Fibroblast of mammary gland (primary cell): ENCODE measurements at places on chromosomes 2 and 18.

GRCh38 chr2:25418944-25419677 is 77.4 kb upstream of the DNMT3A start:
- DNase-seq, result no peak

- DNase-seq, result no peak
These were observed 68.6 kb downstream of the SLC40A1 start for GRCh38 chr2:189511960-189512319.

DNA sequence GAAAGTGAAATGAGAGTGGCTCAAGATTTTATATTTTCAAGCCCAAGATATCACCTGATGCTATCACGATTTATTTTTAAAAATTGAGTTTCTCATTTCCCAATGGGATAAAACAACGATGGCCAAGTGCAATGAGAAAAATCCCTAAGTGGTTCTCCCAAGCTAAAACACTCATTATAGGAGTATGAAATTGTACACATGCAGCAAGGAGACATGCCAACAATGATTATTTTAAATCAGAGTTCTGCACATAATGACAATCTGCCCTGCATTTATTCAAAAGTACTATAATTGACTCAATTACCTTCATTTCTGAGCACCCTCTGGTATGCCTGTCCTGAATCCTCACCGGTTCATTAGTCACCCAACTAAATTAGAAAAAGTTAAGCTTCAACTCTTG is 12.7 kb downstream of the CYTIP start:
- DNase-seq, result no peak

GRCh38 chr2:38178119-38178518 is 102.2 kb upstream of the CYP1B1 start:
- DNase-seq, result peak; percentile 92

DNA sequence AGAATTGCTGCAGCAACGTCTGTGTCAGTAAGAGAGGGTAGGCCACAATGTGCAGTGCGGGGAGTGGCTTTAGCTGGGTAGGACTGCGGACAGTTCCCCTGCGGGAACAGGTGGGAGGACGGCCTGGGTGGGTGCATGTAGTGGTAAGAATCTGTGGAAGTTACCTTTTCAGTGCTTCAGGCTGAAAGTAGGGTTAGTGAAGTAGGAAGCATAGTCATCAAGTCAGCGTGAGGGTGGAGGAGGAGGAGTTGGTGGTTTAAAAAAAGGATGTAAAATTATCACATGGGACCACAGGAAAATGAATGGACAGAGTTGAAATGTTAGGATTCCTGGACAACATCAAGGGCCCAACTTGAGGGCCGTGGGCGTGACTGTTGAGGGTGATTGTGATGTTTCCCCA is 13.2 kb downstream of the CEP192 start:
- no peak for DNase-seq

GRCh38 chr2:240512109-240512485 is 45.7 kb downstream of the ANKMY1 start:
- DNase-seq, result no peak

DNA sequence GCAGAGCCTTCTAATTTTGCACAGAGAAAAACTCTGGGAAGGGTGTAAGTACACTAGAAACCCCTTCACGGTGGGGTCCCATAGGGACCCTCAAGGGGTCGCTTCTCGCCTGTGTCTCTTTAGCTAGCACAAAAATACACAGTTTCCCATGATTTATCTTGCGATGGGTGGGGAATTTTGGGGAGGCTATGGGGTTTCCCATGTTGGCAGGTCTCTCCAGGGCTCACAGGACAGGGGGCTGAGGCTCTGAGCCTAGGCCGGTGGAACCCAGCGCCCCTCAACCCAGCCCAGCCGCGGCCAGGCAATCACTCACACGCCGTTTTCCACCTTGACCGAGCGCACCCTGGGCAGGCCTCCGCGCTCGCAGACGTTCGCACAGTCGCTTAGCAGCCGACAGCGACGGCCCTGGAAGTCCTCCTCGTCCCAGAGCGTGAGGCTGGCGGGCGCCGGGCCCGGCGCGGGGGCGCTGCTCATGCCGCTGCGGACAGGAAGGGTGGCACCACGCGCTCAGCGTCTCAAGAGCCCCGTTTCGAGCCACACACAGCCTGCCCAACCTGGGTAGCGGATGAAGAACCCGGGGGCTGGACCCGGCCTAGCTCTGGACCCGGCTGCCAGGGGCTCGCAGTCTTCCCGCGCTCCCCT is 398 bp downstream of the CRYBA2 start:
- DNase-seq, result no peak

- peak; percentile 89 for DNase-seq
These were observed 35.4 kb downstream of the INSIG2 start for GRCh38 chr2:118123561-118124232.

DNA sequence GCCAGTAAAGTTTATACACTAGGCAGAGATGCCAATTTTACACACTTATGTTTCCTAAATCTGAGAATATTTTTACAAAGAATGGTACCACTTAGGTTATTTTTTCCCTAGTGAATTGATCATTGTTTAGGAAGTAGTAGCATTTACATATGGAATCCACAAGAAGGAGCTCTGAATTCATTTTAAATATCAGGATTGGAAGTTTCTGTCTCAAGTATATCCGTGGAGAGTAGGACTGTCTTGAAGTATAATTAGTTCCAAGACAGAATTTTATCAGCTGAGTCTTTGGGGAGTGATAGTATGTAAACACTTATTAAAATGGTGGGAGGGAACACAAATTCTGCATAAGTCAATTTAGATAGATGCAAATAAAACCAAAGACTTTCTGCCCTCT is 82.3 kb upstream of the FAM98A start:
- peak; percentile 25 for DNase-seq

GRCh38 chr2:10303694-10304378 is 1.1 kb downstream of the HPCAL1 start:
- DNase-seq, result peak; percentile 54

DNA sequence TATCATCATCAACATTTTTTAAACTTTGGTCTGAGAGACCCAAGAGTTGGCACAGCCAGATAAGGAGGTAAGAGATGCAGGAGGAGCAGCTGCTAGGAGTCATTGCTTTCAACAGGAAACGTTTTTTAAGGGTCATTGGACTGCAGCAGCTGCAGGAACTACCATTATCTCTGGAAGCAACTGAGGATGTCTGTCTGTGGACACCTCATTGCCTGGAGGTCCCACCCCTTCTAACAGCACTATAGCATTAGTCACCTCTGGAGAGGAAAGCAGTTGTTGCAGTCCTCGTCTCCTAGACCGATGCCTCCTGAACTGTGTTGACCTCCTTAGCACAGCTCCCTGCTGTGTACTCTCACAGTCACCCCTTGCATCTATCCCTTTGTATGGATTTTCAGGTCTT is 21.5 kb upstream of the FSHR start:
- no peak for DNase-seq

- DNase-seq, result no peak
These were observed 1.0 kb upstream of the AAK1 start for GRCh38 chr2:69644506-69644979.

DNA sequence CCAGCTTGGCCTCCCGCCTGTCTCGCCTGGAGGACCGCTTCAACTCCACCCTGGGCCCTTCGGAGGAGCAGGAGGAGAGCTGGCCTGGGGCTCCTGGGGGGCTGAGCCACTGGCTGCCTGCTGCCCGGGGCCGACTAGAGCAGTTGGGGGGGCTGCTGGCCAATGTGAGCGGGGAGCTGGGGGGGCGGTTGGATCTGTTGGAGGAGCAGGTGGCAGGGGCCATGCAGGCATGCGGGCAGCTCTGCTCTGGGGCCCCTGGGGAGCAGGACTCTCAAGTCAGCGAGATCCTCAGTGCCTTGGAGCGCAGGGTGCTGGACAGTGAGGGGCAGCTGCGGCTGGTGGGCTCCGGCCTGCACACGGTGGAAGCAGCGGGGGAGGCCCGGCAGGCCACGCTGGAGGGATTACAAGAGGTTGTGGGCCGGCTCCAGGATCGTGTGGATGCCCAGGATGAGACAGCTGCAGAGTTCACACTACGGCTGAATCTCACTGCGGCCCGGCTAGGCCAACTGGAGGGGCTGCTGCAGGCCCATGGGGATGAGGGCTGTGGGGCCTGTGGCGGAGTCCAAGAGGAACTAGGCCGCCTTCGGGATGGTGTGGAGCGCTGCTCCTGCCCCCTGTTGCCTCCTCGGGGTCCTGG is 3.7 kb upstream of the KHK start:
- DNase-seq, result no peak

GRCh38 chr18:6521803-6522418 is 107.2 kb upstream of the L3MBTL4 start:
- peak; percentile 63 for DNase-seq

DNA sequence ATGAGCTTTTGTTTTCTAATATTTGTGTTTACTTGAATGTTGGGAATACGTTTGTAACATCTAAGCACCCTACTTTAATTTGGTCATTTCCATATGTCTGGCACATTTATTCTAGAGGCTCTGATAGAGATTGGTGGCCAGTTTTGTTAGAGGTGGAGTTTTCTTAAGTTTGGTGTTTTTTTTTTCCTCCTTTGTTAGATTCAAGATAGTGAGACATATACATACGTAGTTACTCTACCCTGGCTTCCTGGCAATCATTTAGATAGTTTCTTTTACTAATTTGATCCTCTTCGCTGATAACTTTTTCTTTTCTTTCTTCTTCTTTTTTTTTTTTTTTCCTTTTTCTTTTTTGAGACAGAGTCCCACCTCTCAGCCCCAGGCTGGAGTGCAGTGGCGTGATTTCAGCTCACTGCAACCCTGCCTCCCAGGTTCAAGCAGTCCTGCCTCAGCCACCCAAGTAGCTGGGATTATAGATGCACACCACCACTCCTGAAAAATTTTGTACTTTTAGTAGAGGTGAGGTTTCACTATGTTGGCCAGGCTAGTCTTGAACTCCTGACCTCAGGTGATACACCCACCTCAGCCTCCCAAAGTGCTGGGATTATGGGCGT is 26.6 kb downstream of the SMCHD1 start:
- DNase-seq, result no peak

GRCh38 chr2:201419057-201419635 is 32.1 kb downstream of the TRAK2 start:
- peak; percentile 27 for DNase-seq

DNA sequence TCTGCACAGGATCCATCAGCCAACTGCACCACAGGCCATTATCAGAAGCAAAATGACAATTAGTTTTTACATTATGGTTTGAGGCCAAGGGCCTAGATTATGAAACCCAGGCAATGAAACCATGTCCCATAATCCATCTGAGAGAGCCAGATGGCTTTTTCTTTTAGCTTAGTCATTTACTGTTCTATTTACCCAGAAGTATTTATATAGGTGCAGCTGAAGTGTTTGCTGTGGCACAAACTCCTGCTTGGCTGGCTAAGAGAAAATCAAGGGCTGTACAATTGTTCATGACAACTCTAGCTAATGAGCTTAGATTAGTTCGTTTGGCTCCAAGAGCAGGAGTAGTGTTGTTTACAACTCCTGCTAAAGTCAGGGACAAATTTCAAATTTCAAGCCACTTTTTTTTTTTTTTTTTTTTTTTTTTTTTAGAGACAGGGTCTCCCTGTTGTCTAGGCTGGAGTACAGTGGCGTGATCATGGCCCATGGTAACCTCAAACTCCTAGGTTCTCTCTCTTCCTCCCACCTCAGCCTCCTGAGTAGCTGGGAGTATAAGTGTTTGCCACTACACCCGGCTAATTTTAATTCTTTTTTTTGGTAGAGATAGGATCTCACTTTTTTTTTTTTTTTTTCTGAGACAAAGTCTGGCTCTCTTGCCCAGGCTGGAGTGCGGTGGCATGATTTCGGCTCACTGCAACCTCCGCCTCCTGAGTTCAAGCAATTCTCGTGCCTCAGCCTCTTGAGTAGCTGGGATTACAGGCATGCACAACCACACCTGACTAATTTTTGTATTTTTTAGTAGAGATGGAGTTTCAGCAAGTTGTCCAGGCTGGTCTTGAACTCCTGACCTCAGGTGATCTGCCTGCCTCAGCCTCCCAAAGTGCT is 18.4 kb upstream of the REV1 start:
- no peak for DNase-seq
